ENCODE measurements at places on chromosomes 1 and 21.

GRCh38 chr1:33261344-33261743 lies 5.1 kb downstream of the ZNF362 start:
- DNase-seq: no peak

DNA sequence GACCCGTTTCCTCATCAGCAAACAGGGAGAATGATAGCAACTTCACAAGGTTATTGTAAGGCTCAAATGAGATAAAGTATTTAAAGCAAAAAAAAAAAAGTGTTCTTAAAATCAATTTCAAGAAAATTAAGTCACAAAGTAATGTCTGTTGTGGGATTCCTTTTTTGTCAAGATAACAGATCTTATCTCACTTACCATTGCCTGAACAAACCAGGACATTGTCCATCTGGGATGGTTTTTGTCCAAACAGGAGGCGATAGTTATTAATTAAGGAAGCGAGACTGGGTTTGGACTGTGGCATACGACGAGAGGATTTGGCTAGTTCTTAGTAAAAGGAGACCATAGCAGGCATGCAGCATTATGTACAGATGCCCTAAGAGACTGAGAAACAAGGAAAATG lies 458.4 kb downstream of the SMYD3 start:
- no peak for DNase-seq

- no peak for DNase-seq
Observed at GRCh38 chr1:172566196-172566997, 33.4 kb downstream of the SUCO start.

GRCh38 chr1:190688096-190688495 lies 210.4 kb upstream of the BRINP3 start:
- no peak for DNase-seq

GRCh38 chr1:243433737-243434370 lies 178.0 kb downstream of the SDCCAG8 start:
- DNase-seq: no peak

DNA sequence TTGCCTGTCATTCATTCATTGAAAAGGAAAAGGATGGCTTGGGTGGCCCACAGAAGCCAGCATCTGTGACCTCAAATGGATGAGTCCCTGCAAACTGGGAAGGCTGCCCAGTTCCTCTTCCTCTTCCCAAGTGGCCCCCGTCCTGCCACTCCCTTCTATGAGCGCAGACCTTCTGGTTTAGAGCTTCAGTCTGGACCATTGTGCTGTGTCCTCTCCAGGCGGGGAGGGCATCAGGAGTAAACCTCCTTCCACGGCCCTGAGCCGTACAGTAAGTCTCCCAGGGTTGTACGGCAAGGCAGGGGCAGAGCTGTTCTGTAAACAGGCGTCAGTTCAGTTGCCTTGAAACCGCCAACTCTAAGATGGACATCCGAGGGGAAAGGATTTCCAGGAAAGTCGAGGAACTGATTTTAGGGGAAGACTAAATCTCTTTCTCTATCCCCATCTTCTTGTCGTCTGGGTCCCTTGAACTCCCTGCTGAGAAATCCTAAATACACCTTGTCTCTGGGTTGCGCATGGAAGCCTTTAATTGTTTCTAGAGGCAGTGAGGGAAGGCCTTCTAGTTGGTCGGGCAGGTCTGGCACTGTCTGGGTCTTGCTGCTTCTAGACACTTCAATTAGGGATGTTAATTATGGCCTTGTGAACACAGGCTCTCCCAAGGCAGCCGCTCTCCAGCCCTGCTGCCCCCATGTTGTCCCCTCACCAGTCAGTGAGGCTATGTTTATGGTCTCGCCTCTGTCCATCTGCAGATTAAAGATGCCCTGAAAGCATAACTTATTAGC lies 22.1 kb downstream of the SOX13 start:
- no peak for DNase-seq

DNA sequence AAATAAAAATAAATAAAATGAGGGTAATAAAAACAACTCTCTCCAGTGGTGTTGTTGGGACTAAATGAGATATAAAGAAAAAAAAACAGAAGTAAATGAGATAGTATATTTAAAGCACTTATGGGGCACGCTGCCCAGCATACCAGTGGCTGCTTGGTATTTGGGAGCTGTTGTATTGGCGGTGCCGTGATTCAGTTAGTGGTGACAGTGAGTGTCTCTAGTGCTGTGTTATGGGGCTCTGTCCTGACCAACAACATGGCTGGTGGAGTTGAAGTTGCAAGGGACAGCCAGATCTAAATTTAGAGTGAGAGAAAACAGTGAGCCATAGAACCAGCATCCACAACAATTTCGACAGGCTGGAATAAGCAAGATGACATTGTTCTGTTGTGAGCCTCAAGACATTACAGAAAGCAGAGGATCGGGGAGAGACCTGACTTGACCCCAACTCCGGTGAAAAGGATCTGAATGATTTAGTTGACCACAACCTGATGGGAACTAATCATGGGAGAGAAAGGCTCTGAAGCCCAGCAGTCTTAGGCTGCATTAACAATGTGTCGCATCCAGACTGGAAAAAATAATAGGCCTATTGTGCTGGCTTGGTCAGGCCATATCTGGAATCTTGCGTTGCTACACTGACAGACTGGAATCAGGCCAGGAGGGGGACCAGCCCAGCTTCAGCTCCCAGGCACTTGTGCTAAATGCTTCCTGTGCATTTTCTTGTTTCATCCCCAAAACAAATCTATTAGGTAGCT lies 2.4 kb upstream of the MFSD2A start:
- DNase-seq: no peak

DNA sequence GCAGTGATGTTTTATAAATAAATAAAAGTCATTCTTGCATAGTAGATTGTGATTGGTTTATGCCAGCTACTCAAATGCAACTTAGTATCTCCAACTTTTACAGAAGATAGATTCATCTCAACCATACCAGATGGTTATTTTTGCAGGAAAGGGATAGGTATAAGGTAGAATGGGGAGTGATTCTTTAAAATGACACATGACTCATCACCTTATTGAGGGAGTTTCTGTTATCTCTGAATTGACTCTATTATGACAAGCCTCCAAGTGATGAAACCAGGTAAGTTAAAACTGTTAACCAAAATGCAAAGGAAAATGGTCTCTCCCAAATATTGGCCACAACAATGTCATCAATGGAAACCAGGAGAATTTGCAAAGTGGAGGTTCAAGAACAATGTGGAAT lies 54.5 kb downstream of the PTPRC start:
- DNase-seq: no peak

DNA sequence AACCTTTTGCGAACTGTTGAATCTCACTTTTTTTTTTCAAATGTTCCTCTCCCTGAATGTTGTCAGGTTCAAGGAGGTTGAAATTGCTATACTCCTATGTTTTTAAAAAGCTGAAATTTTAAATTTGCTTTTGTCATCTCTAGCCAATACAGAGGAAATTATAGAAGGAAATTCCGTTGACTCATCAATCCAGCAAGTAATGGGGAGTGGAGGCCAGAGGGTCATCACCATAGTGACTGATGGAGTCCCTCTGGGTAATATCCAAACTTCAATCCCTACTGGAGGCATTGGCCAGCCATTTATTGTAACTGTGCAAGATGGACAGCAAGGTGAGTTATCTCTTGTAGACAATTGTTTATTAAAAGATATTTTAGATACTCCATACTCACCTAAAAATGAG lies 36.3 kb downstream of the GABPB2 start:
- DNase-seq: no peak

GRCh38 chr1:99315305-99315704 lies 51.0 kb downstream of the PLPPR4 start:
- DNase-seq: no peak

GRCh38 chr21:25907573-25908275 lies 173.0 kb downstream of the GABPA start:
- DNase-seq: no peak

DNA sequence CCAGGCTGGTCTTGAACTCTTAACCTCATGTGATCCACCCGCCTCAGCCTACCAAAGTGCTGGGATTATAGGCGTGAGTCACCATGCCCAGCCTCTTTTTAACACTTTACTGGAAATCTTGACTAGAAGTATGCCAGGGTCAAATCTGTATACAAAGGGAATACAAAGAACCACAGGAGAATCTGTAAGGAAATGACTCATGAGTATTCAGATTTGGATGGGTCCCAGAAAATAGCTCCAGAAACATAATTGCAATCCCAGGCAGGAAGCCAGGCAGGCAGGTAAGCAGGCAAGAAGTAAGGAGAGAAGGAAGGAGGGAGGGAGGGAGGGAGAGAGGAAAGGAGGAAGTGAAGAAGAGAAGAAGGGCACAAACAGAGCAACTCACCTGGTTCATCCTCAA lies 22.8 kb upstream of the TIAM1 start:
- no peak for DNase-seq

- DNase-seq: no peak
Observed at GRCh38 chr1:32336963-32337675, 1.1 kb upstream of the MARCKSL1 start.

DNA sequence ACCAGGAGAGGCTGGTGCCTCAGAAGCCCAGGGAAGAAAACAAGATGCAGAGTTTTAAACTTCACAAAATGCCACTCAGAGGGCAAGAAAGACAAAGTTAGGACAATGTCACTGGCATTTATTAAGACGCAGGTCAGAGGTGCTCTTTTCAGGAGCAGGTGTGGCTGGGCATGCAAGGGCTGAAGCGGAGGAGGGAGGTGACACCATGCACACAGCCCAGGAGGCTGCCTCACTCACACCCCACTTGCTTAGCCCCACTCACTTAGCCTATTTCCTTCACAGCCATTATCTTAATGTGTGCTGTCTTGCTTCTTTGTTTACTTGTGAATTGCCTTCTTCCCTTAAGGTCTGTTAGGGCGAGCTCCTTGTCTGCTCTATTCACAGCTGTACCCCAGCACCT lies 17.2 kb downstream of the HIVEP3 start:
- DNase-seq: no peak

- DNase-seq: peak; percentile 26
Observed at GRCh38 chr1:166166698-166167571, at the start of gene FAM78B. Gene FAM78B, minus strand, starts transcription at chr1:166167001. Its CDS starts 753 bp downstream, at chr1:166166248.

- DNase-seq: no peak
Observed at GRCh38 chr1:47781171-47781959, 215.8 kb downstream of the TRABD2B start.

- DNase-seq: no peak
Observed at GRCh38 chr1:80305466-80305865, 1298.9 kb upstream of the ADGRL4 start.

DNA sequence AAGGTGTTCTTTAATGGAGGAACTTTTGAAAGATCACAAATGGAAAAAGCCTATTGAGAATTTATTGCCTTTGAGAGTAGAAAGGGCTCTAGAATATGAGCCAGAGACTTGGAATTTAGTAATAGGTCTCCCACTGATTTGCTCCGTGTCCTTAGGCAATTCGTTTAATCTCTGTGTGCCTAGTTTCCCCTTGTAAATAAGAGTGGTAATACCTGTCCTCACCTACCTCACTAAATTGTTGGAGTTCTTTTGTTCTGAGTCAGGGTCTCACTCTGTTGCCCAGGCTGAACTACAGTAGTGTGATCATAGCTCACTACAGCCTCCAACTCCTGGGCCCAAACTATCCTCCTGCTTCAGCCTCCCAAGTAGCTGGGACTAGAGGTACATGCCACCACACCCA lies 15.0 kb upstream of the TEKT2 start:
- no peak for DNase-seq

DNA sequence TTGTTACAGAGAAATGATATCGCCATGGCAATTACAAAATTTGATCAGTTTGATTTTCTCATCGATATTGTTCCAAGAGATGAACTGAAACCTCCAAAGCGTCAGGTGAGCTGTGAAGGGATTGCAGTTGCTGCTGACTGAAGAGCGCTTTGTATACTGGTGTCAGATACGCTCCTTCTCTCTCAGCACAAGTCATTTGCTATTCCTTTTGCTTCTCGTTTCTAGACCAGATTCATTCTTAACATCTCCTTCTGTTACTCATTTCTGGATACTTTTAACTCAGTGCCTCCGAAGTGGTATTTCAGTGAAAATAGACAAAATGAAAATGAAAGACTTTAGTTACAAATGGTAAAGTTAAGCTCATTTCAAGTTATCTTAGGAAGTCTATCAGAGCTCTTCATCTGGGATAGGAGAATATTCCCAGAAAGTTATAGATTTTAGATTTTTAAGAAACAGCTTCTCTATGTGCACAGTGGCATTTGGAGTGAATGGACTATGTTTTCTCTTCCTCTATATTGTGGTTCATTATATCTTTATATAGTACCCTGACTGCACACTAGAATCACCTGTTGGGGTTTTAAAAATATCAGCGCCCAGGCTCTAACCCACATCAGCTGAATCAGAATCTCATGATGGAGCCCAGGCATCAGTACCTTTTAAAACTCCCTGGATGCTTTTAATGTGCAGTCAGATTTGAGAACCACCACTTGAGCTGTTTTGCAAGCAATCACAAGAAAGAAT lies 30.3 kb upstream of the KCNQ4 start:
- DNase-seq: no peak

DNA sequence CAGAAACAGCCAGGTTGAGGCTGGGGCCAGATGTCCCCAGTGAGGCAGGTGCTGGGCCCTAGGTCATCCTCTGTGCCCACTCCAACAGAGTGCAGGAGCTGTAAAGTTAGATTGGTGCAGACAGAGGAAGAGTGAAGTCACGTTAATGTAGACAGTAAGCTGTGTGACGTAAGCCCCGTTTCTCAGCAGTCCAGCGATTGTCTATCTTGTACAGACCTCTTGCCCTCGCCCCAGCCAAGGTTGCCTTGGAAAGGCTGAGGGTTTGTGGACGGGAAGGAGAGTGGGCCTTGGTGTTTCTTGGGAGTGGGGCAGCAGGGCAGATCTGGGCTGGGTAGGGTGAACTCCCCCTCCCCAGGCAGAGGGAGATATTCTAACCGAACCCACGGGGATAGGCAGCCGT lies 13.5 kb downstream of the FAAH start:
- no peak for DNase-seq

GRCh38 chr21:31957631-31958030 lies 84.8 kb downstream of the HUNK start:
- no peak for DNase-seq

DNA sequence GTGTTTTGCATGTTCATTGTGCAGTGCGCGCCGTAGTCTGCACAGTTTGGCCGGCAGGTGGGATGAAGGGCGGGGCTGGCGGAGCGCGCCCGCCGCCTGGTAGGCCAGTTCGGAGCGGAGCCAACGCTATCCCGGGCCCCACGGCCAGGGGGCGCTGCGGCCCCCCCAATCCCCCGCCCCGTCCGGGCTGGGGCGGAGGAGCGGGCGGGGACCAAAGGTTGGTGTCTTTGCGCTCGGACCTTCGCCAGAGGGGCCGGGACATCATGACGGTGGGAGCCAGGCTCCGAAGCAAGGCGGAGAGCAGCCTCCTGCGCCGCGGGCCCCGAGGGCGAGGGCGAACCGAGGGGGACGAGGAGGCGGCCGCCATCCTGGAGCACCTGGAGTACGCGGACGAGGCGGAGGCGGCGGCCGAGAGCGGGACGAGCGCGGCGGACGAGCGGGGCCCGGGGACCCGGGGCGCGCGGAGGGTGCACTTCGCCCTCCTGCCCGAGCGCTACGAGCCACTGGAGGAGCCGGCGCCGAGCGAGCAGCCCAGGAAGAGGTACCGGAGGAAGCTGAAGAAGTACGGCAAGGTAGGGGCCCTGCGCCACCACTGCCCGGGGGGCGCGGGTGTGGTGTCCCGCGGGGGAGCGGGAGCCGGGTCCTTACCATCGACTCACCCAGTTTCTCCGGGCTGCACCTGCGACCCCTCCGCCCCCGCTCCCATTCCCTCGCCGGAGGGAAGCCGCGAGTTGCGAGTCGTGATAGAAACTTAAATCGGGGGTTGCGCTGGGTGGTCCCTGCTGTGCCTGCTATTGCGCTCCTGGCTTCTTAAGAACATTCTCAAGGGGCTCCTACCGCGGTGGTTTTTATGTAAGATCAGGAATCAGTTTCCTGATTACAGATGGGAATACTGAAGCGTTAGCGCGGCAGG lies at the start of gene C1orf115:
TSS of gene C1orf115 (plus strand) at position 224 of the 913 bp plus-strand sequence. CDS start at position 264, 40 bp downstream.
- peak; percentile 16 for DNase-seq

GRCh38 chr1:69932760-69933159 lies 272.6 kb downstream of the LRRC40 start:
- no peak for DNase-seq

GRCh38 chr1:84803604-84804003 lies 89.4 kb downstream of the LPAR3 start:
- no peak for DNase-seq

Data from hematopoietic multipotent progenitor cell treated with erythropoietin and hydrocortisone succinate and interleukin-3 and kit ligand, for 17 days (in vitro differentiated cells).